ENCODE measurements at places on chromosomes 3 and 15.
A peak's percentile ranks its signal among the peaks of the same experiment; 100 is the strongest.

- no peak for DNase-seq
Measured at GRCh38 chr15:64029110-64029509, 17.2 kb downstream of the DAPK2 start.

GRCh38 chr15:70182858-70183695 is 85.4 kb upstream of the TLE3 start:
- no peak for DNase-seq

- no peak for DNase-seq
Measured at GRCh38 chr15:81163961-81164800, 30.1 kb downstream of the CFAP161 start.

- no peak for DNase-seq
Measured at GRCh38 chr15:38163658-38164057, 89.0 kb upstream of the SPRED1 start.

- DNase-seq: no peak
Measured at GRCh38 chr3:171888466-171888865, 45.3 kb downstream of the TMEM212 start.

DNA sequence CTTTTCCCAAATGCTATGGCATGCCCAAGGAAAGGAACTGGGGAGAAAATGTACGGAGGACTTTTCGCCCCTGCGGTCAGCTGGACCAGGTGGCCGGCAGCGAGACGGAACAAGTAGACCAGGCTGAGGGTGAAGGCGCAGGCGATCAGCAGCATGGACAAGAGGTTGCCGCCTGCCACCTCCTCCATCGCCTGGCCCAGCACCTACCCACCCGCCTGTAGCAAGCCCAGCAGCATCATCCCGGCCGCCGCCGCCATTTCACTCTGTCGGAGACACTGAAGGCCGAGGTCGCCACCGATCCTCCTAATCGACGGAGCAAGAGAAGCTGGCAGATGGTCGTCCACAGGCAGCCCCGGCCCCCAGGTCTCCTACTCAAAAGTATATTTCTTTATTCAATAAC is 1046.3 kb upstream of the GBE1 start:
- no peak for DNase-seq

GRCh38 chr3:141680620-141681389 is 57.3 kb upstream of the RNF7 start:
- DNase-seq: no peak

GRCh38 chr3:12097971-12098370 is 60.7 kb downstream of the TIMP4 start:
- no peak for DNase-seq

- DNase-seq: no peak
Measured at GRCh38 chr3:142120707-142121106, 28.6 kb downstream of the TFDP2 start.

DNA sequence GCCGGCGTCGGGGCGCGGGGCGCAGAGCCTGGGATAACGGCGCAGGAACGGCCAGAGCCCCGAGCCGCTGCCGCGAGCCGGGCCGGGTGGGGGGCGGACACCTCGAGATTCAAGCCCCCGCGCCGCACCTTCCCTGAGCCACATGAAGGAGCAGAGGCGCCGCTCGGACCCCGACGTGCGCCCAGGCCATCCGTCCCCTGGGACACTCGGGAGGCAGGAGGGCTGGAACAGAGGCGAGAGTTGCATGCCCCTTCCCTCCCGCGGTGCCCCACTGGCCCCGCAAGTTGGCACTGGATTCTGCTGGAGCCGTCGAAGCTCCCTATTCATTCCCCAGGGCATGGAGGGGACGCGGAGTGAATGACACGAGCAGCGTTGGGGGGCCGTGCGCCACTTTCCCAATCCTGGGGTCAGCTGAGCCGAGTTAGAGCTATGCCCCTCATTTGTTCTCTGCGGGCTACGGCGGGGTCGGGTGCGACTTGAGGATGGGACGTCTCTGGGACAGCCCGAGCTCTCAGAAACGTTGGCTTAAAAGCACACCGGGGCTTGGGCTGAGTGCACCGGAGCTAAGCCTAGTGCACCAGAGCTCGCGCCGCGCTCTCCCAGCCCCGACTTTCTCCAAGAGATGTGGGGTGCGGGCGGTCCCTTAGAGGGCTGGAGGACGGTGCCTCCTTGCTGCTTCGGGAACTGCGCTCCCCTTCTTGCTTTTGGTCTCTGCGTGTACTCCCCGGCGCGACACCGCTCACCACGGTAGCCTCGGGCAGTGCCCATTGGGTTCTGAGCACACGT is 588 bp downstream of the SLC6A1 start:
- no peak for DNase-seq

- DNase-seq: no peak
Measured at GRCh38 chr3:8873740-8874139, 89.5 kb downstream of the RAD18 start.

DNA sequence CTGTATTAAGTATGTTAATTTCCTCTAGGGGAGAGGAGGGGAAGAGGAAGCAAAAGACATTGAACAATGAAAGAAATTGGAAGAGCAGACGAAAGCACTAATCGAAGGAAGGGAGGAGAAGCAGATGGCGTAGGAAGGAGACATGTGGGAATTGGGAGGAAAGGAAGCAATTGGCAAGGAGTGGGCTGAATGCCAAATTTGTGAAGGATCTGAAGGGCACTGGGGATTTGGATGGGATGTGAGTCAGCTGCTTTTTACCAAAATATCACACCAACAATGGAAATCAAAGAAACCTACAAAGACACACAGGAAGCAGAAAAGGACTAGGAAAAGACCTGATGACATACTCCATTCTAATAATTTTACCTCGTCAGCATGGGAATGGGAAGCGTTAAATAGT is 1029.8 kb downstream of the ROBO1 start:
- DNase-seq: no peak

GRCh38 chr3:51966922-51967383 is 301 bp downstream of the PCBP4 start:
- DNase-seq: no peak

- no peak for DNase-seq
Measured at GRCh38 chr15:57343048-57343447, 33.3 kb upstream of the CGNL1 start.

GRCh38 chr3:183074261-183074660 is 25.0 kb downstream of the MCCC1 start:
- DNase-seq: no peak

- no peak for DNase-seq
Measured at GRCh38 chr3:3127432-3128010, 781 bp downstream of the TRNT1 start.

- no peak for DNase-seq
Measured at GRCh38 chr3:494190-494589, 297.6 kb downstream of the CHL1 start.

- DNase-seq: no peak
Measured at GRCh38 chr3:195790901-195791300, 20.8 kb downstream of the MUC4 start.

DNA sequence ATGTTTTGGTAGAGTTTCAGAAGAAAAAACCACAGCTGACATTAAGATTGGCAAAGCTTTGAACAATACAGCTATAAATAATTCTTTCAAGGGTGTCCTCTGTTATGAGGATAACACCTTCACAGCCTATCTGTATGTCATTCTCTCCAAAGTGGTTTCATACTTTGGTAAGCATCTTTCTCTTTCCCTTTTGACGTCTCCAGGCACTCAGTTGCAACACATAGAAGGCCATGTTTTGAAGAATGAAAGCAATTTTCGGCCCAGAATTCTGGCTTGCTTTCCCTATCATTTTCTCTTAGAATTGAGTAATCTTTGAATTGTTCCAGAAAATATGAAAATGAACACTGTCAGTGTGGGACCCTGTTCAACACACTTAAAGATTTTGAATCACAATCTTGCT is 200.0 kb upstream of the CBLB start:
- DNase-seq: no peak

- no peak for DNase-seq
Measured at GRCh38 chr15:56232058-56232457, 11.6 kb downstream of the RFX7 start.

DNA sequence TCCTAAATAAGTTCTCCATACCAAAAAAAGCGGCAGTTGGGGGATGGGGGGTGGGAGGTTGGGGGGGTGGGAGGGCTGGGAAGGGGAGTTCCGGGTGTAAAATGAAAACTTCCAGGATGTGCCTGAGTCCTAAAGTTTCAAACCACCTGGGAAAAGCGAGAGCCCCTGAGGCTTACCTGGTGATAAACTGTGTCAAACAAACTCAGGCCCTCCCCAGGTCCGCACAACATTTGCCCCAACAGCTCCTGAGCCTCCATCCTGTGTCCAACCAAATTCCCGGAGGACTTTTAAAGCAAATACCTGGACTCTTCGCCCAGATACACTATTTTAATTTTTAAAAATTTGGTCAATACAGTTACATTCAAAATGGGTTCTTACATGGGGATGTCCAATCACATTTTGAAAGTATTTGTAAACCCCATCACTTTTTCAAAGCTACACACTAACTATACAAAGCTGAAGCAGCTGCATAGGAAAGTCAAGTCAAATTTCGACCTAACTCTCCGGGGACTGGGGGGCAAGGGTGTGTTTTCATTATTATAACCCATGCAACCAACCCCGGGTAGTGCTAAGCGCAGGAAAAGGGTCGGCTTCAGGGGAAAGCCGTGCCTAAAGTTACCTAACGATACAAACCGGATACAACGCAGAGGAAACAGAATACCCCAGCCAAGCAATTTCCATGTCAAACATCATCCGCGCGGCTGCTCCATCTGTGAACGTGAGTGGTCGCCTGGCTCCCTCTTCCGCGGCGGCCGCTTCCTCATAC is 685 bp upstream of the FOXB1 start:
- peak; percentile 56 for DNase-seq

- no peak for DNase-seq
Measured at GRCh38 chr3:110318108-110318507, 753.5 kb upstream of the NECTIN3 start.

DNA sequence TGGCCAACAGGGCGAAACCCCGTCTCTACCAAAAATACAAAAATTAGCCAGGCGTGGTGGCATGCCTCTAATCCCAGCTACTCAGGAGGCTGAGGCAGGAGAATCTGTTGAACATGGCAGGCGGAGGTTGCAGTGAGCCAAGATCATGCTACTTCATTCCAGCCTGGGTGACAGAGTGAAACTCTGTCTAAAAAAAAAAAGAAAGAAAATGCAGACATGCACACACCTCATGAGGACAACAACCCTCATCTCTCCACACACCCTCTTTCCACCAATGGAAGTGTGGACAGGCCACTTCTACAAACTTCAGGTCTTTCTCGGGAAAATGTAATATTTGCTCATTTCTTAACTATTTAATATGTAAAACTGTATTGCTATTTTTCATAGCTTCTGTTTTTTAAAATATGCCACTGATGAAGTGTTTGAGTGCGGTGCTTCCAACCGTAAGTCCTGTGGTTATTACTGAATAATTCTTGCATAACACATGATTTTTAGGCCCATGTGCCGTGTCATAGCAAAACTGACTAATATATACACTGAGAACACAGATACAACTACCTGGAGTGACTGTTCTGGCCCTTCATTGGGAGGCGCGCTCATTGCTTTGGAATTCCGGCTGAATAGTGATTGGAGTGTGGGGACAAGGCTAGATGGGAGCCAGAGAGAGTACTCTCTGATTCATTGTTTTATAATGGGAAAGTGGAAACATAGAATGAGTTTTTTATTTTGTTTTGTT is 23.1 kb downstream of the LRRC31 start:
- no peak for DNase-seq

GRCh38 chr3:115077501-115078250 is 69.4 kb downstream of the ZBTB20 start:
- DNase-seq: no peak

DNA sequence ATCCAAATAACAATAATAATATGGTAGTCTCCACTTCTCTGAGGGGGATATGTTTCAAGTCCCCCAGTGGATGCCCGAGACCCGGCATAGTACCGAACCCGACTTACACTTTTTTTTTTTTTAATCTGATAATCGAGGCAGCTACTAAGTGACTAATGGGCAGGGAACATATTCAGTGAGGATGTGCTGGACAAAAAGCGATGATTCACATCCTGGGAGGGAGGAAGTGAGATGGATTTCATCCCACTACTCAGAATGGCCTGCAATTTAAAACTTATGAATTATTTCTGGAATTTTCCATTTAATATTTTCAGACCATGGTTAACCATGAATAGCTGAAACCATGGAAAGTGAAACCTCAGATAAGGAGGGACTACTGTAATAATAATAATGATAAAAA is 49.5 kb upstream of the SELENOK start:
- no peak for DNase-seq

GRCh38 chr15:73355612-73356265 is 13.0 kb downstream of the HCN4 start:
- no peak for DNase-seq

Data from stimulated activated effector memory CD8-positive, alpha-beta T cell treated with anti-CD3 and anti-CD28 coated beads, Interleukin-12 subunit alpha, Interleukin-12 subunit beta, amount 100 ng/mL, for 72 hours (primary cell).